ENCODE measurements at places on chromosomes 2 and 18.

GRCh38 chr2:204772546-204772945 lies 227.3 kb downstream of the PARD3B start:
- DNase-seq: no peak

GRCh38 chr2:4898706-4899105 lies 793.5 kb upstream of the SOX11 start:
- DNase-seq: no peak

GRCh38 chr2:237290261-237290660 lies 123.7 kb downstream of the COL6A3 start:
- no peak for DNase-seq

- no peak for DNase-seq
Observed at GRCh38 chr18:7139409-7139808, 21.8 kb upstream of the LAMA1 start.

DNA sequence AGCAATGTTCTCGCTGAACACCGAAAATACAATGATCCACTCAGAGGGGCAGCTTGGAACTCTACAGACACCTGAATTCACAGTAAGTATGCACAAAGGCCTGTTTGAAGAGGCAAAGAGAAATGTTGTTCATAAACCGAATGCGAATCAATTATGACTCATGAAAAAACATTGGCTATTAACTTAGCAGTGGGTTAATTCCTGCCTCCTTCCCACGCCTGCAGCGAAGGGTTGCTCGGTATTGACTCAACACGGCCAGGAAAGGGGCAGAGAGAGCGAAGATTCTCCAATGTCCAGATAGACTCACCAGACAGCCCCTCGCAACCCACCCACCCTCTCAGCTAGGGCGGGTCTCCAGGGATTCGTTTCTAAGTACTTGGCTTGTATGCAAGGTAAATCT lies 9.4 kb downstream of the CRACDL start:
- no peak for DNase-seq

- peak; percentile 18 for DNase-seq
Observed at GRCh38 chr2:189751080-189751658, 11.4 kb downstream of the OSGEPL1 start.

- DNase-seq: peak; percentile 66
Observed at GRCh38 chr2:235073868-235074413, 122.1 kb downstream of the SH3BP4 start.

GRCh38 chr18:69622961-69623360 lies 222.3 kb downstream of the DOK6 start:
- DNase-seq: no peak

- no peak for DNase-seq
Observed at GRCh38 chr2:159098921-159099411, 130.5 kb downstream of the TANC1 start.

- no peak for DNase-seq
Observed at GRCh38 chr2:57850415-57851130, 196.0 kb upstream of the VRK2 start.

DNA sequence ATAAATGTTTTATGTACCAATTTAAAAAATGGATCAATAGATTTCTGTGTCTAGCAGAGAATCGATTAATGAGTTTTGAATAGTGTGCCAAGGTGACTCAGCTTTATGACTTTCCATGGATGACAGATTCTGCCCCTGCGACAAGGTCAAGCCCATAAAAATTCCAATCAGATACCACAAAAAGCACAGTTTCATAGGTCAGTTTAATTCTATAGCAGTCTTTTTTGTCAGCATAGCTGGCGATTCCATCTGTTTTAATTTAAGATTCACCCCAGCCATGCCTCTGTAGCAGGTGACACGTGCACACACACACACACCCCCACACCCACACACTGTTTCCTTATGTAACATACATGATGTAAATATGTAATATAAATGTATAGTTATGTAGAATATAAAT lies 28.9 kb downstream of the RAB31 start:
- DNase-seq: no peak

DNA sequence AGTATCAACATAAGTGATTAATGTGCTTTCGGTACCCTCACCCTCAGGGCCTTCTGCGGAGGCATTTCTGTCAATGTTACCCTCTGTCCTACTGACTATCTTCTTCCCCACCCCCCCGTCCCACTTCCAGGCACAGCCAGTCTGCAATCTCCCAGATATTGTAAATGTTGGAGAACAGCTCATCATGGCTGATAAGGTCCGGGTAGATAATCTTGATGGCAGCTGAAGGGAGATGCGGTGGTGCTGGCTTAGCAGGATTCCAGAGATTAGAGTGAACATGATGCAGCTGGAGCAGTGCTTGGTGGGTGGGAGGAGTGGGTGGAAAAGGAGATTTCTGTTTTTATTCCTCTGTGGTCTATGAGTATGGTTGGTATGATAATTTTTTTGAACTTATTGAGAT lies 15.5 kb downstream of the GTF2A1L start:
- no peak for DNase-seq

GRCh38 chr2:242038166-242038927 lies 168.8 kb downstream of the RTP5 start:
- DNase-seq: no peak

- no peak for DNase-seq
Observed at GRCh38 chr2:69209482-69209881, 177.5 kb downstream of the GFPT1 start.
